ENCODE measurements at places on chromosomes 2 and 18. TPM values are rescaled to one million over a fixed set of nuclear protein-coding genes. Genes with fewer than 3 reads are reported as not detected.

GRCh38 chr18:5693699-5694294, 150.0 kb upstream of the EPB41L3 start:
- peak; percentile 9 for DNase-seq

DNA sequence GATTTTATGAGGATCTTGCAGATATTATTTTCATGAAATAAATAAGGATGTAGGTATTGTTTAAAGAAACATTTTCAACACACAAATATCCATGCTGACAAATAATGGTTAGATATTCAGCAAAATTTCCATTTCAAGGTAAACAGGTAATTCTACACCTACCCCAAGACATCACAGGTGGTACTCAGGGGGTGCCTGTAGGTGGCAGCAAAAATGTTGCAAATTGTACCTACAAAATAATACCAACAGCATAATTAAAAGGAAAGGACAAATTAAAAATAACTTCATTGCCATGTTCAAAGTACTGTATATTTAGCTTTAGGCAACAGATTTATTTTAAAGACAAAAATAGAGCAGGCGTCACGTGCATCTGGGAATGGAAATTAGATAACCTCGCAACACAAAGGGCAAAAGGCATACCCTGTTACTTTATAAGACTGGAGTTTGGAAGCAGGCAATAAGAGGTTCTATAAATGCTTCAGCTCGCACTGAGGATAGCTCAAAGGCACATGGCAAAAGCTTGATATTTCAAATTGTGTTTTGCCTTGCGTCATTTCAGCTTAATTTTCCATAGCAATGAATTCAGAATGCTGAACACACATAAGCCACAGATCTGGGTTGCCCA, 630.5 kb downstream of the TDRD15 start:
- no peak for DNase-seq

- DNase-seq, result no peak
Measured at GRCh38 chr2:134226601-134227000, 27.3 kb upstream of the MGAT5 start.

DNA sequence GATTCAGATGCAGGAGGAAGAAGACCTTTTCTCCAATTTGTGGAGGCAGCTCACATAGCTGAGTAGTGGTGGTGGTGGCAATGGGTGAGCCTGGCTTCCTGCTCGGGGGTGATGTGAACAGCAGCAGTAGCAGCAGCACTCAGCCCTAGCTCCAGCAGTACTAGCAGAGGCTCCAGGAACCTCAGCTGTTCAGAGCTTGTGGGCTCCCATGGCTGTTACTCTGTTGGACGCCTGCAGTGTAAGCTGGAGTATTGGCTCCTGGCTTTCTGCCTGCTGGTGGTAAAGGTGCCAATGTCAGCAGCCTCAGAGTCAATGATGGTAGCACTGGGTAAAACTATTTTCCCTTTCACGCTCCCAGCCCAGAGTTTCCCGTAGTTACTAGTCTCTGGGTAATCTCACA, 3.1 kb upstream of the SEH1L start:
- DNase-seq, result no peak

Gene SEMA4C
- 103 TPM for total RNA-seq

- DNase-seq, result no peak
Measured at GRCh38 chr2:54475285-54475684, 19.2 kb downstream of the SPTBN1 start.

Gene GCG
- total RNA-seq, result not detected

GRCh38 chr2:6846967-6847681, 18.6 kb downstream of the CMPK2 start:
- no peak for DNase-seq

GRCh38 chr2:186614373-186614772, 24.5 kb downstream of the ITGAV start:
- DNase-seq, result no peak

Gene HAT1
- total RNA-seq, result 109 TPM

Gene LINC00305
- total RNA-seq, result not detected

- no peak for DNase-seq
Measured at GRCh38 chr18:24552218-24552617, 91.8 kb downstream of the HRH4 start.

DNA sequence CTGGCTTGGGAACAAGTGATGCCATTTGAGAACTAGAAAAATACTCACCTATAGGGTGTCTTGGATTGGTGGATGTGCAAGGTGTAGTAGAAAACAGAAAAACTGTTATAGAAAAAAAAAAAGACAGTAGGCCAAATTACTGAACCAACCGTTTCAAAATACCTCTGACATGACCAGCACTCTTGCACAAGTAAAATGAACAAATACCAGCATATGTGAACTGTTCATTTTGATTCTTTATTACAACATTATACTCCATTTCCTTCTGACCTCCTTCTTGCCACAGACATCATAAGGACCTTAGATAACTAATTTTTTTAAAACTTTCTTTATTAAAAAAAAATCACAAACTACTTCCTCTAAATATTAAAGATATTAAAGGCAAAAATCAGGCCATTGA, 125.5 kb downstream of the ATAD2B start:
- DNase-seq, result no peak

DNA sequence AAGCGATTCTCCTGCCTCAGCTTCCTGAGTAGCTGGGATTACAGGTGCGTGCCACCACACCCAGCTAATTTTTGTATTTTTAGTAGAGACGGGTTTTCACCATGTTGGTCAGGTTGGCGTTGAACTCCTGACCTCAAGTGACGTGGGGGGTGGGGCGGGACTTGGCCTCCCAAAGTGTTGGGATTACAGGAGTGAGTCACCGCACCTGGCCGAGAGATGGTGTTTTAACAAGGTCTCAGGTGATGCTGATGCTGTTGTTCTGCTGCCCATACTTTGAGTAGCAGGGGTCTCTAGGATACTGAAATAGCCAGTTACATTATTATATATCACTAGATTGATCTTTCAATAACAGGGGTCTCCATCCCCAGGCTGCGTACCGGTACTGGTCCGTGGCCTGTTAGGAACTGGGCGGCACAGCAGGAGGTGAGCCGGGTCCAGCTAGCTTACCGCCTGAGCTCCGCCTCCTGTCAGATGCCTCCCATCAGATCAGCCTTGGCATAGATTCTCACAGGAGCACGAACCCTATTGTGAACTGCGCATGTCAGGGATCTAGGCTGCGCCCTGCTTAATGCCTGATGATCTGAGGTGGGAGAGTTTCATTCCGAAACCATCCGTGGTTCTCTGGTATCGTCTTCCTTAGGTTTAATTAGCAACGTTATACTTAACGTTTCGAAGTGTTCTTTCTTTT, 48.3 kb upstream of the SLC38A11 start:
- peak; percentile 42 for DNase-seq

- no peak for DNase-seq
Measured at GRCh38 chr2:190875891-190876290, 4.7 kb upstream of the GLS start.

- no peak for DNase-seq
Measured at GRCh38 chr2:5818961-5819600, 126.9 kb downstream of the SOX11 start.

DNA sequence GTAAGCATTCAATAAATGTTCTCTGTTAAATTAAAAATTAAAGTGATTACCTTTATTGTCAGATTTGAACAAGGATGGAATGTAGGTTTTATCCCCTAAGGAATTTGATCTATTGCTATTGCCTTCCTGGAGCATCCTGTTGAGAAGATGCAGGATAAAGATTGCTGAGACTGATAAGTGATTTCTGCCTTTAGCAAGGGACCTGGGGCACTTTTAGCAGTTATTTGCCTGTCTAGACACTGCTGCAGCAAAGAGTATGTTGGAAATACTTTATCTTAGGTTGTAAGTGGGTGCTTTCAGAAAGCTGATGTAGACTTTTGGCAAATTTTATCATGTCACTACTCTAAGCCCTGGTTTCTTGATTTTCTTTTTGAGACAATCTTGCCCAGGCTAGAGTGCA, 69.5 kb downstream of the FAM117B start:
- DNase-seq, result no peak

GRCh38 chr2:106781196-106781595, 104.8 kb downstream of the ST6GAL2 start:
- no peak for DNase-seq

DNA sequence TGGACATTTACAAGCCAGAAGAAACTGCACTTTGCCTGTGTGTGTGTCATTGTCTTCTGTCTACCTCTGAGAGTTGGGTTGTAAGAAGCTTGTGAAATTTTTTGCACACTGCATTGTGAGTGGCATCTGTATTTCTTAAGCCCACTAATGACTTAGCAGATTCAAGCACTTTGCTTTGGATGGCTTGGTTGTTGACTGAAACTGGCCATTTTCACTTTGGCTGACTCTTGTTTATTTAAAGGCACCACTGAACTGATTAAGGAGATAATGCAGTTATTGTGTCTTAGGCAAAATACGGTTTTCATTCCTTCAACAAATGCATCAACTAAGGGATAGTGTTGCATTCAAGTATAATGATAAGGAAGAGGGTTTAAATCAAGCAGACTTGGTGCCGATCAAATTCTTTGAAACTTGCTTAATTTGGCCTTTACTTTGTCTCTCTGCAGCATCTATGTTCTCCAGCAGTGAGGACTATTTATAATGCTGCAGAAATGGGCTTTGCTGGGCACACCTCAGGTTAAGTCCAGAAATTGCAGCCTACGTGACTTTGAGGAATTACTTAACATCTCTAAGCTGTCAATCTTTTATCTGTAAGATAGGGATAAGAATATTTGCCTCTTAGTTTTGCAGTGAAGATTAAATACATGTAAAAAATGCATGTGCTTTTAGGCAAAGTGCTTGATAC, 142.0 kb downstream of the CCDC85A start:
- DNase-seq, result no peak

DNA sequence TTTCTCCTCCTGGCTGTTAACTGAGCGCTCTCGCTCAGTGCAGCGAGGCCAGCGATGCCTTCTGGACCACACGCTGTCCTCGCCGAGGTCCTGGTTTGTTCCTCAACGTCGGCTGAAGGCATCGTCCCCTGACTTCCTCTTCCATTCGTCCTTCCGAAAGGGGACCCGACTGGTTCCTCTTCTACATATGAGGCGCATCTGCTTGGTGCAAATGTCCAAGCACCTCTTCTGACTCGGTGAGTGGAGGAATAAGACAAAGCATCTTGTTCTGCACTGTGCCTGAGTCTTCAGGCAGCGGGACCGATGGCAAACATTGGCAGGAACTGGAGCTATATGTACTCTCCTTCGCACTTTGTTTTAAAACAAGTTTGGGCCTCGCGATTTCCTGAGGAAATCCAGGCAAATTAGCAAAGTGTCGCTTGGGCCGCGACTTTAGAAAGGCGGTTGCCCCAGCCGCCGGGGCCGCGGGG, 621 bp upstream of the KCNS3 start:
- DNase-seq, result peak; percentile 60

Gene ZNF236
- total RNA-seq, result 14.3 TPM

DNA sequence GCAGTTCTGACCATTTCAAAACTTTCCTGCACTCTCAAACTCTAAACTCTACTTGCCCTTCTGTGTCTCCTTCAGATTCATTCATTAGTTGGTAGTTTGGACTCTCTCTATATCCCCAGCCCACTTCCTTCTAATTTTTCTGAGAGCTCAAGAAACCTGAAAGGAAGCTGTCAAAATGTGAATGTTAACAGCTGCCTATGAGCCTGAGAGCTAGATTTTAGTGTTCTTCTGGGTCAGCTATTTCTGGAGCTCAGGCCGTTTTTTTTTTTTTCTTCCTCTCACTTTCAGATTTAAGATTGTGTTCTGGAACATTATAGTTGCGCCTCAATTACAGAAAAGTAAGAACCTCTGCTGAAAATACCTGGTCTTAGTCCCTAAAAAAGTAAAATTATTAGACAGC, 73.1 kb downstream of the RTN4 start:
- DNase-seq, result no peak

- no peak for DNase-seq
Measured at GRCh38 chr18:48762836-48763718, 187.7 kb downstream of the SMAD7 start.

- no peak for DNase-seq
Measured at GRCh38 chr18:9454061-9454703, 21.1 kb upstream of the RALBP1 start.

Gene ANKRD44
- total RNA-seq, result 3.4 TPM

GRCh38 chr2:106956879-106957278, 70.9 kb upstream of the ST6GAL2 start:
- DNase-seq, result no peak

DNA sequence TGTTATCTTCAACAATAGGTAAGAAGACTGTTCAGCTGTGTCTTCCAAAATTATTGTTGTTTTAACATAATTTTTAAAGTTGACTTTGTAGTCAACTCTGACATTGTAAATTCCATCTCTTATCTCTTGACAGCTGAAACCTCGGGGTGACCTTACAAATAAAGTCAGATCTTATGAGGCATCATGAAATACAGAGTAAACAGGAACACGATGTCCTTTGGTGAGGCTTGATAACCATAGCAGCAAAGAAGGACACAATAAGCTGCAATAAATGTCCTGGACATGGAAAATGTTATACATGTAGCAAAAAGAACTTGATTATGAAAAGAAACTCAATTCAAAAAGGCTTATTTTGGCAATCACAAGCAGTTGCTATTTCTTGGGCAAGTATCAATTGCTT, 618.9 kb upstream of the SLC39A10 start:
- DNase-seq, result no peak

- DNase-seq, result no peak
Measured at GRCh38 chr2:222728621-222729020, 57.2 kb downstream of the MOGAT1 start.

Gene BIRC6
- total RNA-seq, result 69.4 TPM

Gene AQP4
- 0.09 TPM for total RNA-seq

DNA sequence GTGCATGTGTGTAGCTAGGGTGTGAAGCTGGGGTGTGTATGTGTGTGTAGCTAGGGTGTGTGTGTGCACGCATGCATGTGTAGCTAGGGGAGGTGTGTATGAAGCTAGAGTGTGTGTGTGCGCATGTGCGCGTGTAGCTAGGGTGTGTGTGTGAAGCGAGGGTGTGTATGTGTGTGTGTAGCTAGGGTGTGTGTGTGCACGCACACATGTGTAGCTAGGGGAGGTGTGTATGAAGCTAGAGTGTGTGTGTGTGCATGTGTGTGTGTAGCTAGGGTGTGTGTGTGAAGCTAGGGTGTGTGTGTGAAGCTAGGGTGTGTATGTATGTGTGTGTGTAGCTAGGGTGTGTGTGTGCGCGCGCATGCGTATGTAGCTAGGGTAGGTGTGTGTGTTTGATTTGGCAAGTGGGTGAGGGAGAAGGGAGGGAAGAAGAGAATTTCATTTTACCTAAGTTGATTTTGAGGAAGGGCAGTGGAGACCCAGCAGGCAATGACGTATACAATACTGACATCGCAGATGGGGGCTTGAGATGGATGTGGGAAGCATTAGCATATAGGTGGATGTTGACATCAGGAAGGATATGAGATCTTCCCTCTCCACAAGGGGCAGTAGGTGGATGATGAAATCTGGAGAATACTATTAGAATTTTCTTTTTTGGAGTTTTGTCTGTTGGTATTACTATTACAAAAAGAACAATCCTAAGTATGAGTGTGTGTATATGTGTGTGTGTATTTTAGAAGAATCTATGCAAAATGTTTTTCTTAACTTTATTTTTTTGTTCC, 70.7 kb downstream of the PRELID3A start:
- DNase-seq, result no peak

Gene MEP1B
- not detected for total RNA-seq

DNA sequence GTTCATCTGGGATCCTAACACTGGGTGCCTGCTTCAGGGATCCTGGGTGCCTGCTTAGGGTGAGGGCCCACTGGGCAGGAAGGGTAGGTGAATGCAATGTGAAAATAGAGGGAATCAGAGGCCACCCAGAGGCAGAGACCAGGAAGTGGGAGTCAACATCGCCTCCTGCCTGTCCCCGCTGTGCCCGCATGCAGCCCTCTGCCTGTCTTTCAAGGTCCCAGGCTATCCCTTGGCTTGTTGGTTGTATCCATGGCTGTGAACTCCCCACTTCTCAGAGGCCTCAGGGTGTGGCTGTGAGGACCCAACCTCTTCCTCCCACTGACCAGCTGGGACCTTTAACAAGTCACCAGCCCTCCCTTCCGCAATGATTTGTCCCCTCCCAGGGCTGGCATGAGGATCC, 26.5 kb downstream of the PSD4 start:
- DNase-seq, result peak; percentile 17

Gene FAM237A
- total RNA-seq, result not detected
